ENCODE measurements at places on chromosomes 3 and 15. TPM values are rescaled to one million over a fixed set of nuclear protein-coding genes. Genes with fewer than 3 reads are reported as not detected.

CGNL1 gene
- total RNA-seq = 2.5 TPM

PAQR9 gene
- 0.29 TPM for total RNA-seq

CCDC54 gene
- not detected for total RNA-seq

SCAMP2 gene
- total RNA-seq = 58.9 TPM

DNA sequence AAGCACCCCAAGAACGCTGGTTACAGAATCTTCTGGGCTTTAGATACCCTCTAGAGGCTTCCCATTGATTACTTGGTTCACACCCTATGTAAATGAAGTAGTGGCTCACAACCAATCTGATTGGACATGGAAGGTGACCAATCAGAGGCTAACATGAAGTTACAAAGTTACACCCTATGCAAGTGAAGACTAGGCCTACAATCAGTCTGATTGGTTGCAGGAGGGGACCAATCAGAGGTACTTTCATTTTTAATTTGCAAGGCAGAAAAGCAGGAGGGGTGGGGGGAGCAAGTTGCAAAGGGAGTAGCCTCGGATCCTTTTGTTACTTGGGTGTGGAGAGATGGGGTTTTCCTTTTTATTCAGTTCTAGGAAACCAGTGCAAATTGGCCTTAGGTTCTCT is 11.1 kb upstream of the RTP2 start:
- no peak for DNase-seq

GRCh38 chr15:85397151-85397550 is 16.7 kb downstream of the AKAP13 start:
- no peak for DNase-seq

GRCh38 chr15:36948982-36949381 is 151.4 kb downstream of the MEIS2 start:
- DNase-seq = no peak

DNA sequence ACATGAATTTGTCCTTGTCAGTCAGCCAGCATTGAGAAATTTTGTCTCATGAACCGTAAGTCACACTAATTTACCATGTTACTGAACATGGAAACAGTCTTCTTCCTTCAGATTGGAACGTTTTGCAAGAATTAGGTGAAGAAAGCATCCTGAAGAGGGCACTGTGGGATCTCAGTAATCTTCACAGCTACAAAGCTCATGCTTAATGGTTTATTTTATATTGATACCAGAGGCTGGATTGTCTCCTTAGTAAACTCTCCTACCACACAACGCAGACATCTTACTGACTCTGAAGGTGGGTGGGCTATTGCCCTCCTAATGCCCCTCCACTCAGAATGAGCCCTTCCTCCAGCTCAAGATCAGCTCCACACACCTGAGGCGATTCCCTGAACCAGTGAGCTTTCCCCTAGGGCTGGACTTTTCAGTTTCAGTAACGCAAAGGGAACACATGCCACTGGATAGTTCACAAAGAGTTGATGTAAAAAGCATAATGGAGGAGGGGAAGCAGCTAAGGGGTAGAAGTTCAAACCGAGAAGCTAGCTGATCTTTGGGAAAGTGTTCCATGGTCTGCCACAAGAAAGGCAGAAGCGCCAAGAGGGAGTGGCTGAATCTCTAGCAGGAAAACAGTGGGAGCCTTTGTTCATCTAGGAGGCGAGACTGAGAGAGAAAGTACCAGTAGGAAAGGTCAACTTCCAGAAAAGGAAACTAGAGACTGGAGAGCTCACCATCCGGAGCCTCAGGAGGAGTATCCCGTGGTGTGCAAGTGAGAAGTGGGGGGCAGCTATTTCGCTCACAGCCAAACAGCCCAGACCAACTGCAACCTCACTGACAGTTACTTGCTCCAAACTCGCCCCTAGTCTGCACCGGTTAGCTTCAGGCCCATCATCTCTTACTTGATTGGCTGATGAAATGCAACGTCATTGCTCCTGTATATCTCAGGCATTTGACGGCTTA is at the start of gene SLC9C1:
SLC9C1 (minus strand) TSS at position 849 of the 954 bp plus-strand sequence. CDS start 7,425 bp downstream, outside the sequence.
- DNase-seq = peak; percentile 48

GRCh38 chr3:57227930-57228751 is 612 bp downstream of the APPL1 start:
- DNase-seq = no peak

DNA sequence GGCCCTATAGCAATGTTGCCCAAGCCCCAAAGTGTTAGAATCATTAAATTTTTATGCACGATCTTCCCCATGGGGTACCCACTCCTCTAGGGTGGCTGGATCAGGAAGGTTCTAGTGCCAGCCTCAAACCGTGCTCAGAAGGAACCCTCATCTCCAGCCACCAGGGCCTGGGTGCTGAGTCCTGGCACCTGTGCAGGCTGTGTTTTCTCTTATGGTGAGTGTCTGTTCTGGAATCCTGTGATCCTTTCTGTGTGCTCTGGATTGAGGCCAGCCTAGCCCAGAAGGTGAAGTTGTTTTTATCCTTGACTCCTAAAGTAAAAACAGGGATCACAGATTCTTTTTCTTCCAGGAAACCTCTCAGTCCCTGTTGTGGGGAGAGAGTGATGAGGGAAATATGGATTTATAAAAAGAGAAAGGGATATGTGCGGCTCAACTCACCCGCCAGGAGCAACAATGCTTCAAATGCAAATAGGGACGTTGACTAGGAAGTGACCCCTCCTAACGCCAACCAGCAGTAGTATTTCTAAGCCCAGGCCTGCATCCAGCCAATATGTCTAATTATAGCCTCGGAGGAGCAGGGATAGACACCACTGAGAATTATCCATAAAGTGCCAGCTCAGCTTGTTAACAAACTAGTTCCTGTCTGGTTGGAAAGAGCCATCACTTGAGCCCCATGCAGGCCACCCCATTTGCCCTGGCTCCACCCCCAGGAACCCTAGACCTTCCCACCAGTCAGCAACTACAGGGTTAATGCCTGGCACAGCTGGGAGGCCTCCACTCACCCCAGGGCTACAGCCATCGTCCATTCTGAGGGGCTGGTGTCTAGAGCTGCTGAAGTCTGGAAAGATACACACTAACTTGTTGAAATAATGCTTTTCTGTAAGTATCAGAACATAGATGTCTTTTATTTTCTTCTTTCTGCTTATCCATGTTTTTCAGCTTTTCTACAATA is 513.5 kb upstream of the PROK2 start:
- no peak for DNase-seq

DNA sequence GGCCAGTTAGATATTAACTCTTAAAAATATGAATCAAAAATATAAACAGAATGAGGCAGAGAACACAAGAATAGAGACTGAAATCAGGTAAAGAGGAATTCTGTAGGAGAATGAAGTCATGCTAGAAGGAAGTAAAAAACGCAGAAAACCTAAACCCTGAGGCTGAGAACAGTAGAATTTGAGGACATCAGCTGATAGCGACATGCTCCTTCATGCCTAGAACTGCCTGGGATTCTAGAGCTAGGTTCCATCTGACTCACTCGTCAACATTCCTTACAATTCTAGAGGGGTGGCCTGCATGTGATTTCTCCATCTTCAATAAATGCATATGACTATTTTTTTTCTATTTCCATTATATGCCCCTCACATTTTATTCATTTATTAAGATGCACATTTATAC is 343.0 kb downstream of the ROBO1 start:
- no peak for DNase-seq

GRCh38 chr3:44109771-44110361 is 131.8 kb upstream of the TOPAZ1 start:
- DNase-seq = no peak

DNA sequence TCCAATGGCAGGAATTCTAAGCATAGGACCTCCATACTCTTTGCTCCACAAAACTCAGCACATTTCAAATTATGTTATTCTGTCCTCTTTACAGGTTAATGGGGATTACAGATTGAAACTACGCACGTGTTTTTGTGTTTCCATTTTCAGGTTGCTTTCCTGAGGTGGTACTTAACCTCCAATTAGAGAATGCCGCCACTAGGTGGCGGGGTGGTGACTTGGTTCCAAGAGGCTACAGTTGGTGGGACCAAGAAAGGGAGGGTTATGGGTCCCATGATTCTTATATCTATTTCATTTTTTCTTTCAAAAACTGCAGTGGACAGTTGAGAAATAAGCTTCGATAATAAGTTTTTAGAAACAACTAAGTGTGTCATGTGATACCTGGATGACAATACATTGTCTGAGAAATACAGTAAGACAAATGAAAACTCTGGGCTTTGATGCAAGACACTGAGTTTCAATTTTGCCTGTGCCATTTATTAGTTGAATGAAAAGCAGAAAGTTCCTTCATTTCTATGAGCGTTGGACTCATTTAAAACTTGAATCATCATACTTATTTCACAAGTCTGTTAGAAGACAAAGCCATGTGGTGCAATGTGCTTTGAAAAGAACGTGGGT is 539.0 kb downstream of the FGF12 start:
- no peak for DNase-seq

All from epithelial cell of proximal tubule (primary cell).